ENCODE measurements at places on chromosomes 1 and 21. TPM values are rescaled to one million over a fixed set of nuclear protein-coding genes. Genes with fewer than 3 reads are reported as not detected.

DNA sequence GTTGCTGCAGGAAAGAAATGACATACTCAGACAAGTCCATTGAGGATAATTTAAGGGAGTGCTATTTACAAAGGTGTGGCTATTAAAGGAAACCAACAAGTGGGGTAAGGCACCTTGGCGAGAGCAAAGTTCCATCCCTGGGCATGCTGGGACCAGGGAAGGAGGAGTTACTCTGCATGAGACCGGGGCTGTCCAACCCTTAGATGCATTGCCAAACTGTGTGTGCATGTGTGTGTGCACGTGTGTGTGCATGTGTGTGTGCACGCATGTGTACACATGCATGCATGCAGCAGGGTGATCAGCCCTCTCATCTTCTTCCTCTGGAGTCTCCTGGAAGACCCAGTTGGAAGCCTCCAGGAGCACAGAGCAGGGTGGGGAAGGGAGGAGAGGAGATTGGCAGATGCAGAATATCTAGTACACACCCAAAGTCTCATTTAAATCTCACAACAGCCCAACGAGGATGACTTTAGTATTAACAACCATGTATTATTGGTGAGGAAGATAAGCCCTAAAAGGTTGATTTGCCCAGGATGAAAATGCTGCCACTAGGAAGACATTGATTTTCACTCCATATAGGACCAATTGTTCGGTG is 72.2 kb upstream of the CD34 start:
- no peak for DNase-seq
- H3K4me1 ChIP-seq = no peaks in the 10 kb centered on the region
- H3K36me3 ChIP-seq = no peaks in the 10 kb centered on the region
- no peak overlapping the region for H3K4me3 ChIP-seq
- H3K27me3 ChIP-seq = no peaks in the 10 kb centered on the region

DNA sequence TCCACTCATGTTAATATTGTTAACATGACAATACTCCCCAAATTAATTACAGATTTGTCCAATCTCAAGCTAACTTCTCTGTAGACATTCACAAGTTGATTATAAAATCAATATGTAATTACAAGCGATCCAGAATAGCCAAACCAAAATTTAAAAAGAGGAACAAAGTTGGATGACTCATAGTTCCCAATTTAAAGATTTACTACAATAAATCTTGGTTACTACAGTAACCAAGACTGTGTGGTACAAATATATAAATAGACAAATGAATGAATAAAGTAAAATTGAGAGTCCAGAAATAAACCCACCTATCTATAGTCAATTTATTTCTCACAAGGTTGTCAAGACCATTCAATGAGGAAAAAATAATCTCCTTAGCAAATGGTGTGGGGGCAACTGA is 7.1 kb upstream of the KRTAP10-4 start:
- DNase-seq = no peak
- H3K4me3 ChIP-seq = no peak overlapping the region
- H3K27ac ChIP-seq = no peak overlapping the region
- no peaks in the 10 kb centered on the region for H3K27me3 ChIP-seq
- H3K36me3 ChIP-seq = no peaks in the 10 kb centered on the region

Gene TRPM2
- 2.9 TPM for total RNA-seq

DNA sequence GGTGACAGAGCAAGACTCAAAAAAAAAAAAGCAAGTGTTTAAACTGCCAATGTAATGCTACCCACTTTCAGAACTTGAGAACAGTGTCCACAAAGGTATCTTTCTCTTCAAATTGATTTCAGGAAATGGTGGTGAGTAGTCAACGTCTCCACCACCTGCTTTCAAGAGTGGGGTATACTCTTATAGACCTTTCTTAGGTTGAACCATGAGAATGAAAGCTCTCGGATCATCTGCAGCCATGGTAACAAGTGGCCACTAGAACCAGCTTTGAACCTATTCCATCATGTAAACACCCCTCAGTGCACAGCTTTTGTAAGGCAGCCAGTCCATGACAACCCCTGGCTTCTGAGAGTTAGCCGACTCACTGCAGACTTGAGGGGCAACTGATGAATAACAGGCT is 107.4 kb downstream of the NTPCR start:
- no peaks in the 10 kb centered on the region for H3K27me3 ChIP-seq
- no peak for DNase-seq
- H3K4me1 ChIP-seq = no peaks in the 10 kb centered on the region
- no peak overlapping the region for H3K4me3 ChIP-seq

DNA sequence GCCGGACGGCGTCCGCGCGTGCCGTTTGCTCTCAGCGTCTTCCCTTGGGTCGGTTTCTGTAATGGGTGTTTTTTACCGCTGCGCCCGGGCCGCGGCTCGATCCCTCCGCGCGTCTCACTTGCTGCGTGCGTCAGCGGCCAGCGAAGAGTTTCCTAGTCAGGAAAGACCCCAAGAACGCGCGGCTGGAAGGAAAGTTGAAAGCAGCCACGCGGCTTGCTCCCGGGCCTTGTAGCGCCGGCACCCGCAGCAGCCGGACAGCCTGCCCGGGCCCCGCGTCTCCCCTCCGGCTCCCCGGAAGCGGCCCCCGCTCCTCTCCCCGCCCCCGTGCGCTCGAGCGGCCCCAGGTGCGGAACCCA is 159.8 kb downstream of the RUNX1 start:
- no peaks in the 10 kb centered on the region for H3K27me3 ChIP-seq
- DNase-seq = peak; percentile 38
- H3K36me3 ChIP-seq = peaks cover 1% of the 10 kb centered on the region
- peaks cover 46% of the 10 kb centered on the region for H3K4me1 ChIP-seq

- no peaks in the 10 kb centered on the region for H3K27me3 ChIP-seq
- DNase-seq = no peak
- no peak overlapping the region for H3K27ac ChIP-seq
- H3K4me3 ChIP-seq = no peak overlapping the region
- peaks cover 3% of the 10 kb centered on the region for H3K4me1 ChIP-seq
These were observed 779 bp downstream of the THEM5 start for GRCh38 chr1:151852733-151853132.

- no peaks in the 10 kb centered on the region for H3K36me3 ChIP-seq
- no peak overlapping the region for H3K4me3 ChIP-seq
- H3K4me1 ChIP-seq = no peaks in the 10 kb centered on the region
- H3K27ac ChIP-seq = no peak overlapping the region
- DNase-seq = no peak
These were observed 4.2 kb upstream of the COL11A1 start for GRCh38 chr1:103112546-103112945.

Gene GCSAML
- total RNA-seq = not detected

- H3K27ac ChIP-seq = no peak overlapping the region
- no peaks in the 10 kb centered on the region for H3K36me3 ChIP-seq
- H3K4me3 ChIP-seq = no peak overlapping the region
These were observed 286.9 kb upstream of the ADGRL2 start for GRCh38 chr1:81513796-81514354.

DNA sequence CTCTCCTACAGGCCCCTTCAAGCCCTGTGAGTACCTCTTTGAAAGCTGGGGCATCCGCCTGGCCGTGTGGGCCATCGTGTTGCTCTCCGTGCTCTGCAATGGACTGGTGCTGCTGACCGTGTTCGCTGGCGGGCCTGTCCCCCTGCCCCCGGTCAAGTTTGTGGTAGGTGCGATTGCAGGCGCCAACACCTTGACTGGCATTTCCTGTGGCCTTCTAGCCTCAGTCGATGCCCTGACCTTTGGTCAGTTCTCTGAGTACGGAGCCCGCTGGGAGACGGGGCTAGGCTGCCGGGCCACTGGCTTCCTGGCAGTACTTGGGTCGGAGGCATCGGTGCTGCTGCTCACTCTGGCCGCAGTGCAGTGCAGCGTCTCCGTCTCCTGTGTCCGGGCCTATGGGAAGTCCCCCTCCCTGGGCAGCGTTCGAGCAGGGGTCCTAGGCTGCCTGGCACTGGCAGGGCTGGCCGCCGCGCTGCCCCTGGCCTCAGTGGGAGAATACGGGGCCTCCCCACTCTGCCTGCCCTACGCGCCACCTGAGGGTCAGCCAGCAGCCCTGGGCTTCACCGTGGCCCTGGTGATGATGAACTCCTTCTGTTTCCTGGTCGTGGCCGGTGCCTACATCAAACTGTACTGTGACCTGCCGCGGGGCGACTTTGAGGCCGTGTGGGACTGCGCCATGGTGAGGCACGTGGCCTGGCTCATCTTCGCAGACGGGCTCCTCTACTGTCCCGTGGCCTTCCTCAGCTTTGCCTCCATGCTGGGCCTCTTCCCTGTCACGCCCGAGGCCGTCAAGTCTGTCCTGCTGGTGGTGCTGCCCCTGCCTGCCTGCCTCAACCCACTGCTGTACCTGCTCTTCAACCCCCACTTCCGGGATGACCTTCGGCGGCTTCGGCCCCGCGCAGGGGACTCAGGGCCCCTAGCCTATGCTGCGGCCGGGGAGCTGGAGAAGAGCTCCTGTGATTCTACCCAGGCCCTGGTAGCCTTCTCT is 23.5 kb downstream of the UBE2T start:
- H3K27me3 ChIP-seq = no peaks in the 10 kb centered on the region
- no peak overlapping the region for H3K27ac ChIP-seq
- DNase-seq = no peak

Gene SMPDL3B
- total RNA-seq = not detected

Gene HMCN1
- 0.14 TPM for total RNA-seq

DNA sequence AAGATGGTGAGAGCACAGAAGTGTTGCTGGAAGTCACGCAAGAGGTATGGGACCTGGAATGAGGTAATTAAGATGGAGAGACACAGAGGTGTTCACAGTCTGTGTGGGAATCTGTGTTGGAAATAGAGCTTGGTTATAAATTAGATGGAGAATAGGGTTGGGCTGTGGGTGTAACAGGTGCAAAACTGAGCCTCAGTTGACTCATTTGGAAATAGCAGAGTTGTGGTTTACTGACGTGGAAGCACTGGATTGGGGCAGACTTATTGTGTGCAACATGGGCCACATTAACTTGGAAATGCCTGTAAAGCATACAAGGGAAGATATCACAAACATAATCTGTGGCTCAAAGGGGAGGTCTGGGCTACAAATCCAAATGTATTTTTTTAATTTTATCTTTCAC is 13.0 kb downstream of the CAMSAP2 start:
- no peak overlapping the region for H3K27ac ChIP-seq
- H3K4me3 ChIP-seq = no peak overlapping the region
- no peaks in the 10 kb centered on the region for H3K36me3 ChIP-seq
- no peaks in the 10 kb centered on the region for H3K27me3 ChIP-seq
- DNase-seq = no peak
- H3K4me1 ChIP-seq = no peaks in the 10 kb centered on the region

- no peak overlapping the region for H3K27ac ChIP-seq
- H3K36me3 ChIP-seq = no peaks in the 10 kb centered on the region
- no peak for DNase-seq
- H3K4me3 ChIP-seq = no peak overlapping the region
- H3K27me3 ChIP-seq = no peaks in the 10 kb centered on the region
- no peaks in the 10 kb centered on the region for H3K4me1 ChIP-seq
These were observed 12.7 kb upstream of the C1orf159 start for GRCh38 chr1:1128454-1129139.

Gene IL19
- total RNA-seq = not detected

DNA sequence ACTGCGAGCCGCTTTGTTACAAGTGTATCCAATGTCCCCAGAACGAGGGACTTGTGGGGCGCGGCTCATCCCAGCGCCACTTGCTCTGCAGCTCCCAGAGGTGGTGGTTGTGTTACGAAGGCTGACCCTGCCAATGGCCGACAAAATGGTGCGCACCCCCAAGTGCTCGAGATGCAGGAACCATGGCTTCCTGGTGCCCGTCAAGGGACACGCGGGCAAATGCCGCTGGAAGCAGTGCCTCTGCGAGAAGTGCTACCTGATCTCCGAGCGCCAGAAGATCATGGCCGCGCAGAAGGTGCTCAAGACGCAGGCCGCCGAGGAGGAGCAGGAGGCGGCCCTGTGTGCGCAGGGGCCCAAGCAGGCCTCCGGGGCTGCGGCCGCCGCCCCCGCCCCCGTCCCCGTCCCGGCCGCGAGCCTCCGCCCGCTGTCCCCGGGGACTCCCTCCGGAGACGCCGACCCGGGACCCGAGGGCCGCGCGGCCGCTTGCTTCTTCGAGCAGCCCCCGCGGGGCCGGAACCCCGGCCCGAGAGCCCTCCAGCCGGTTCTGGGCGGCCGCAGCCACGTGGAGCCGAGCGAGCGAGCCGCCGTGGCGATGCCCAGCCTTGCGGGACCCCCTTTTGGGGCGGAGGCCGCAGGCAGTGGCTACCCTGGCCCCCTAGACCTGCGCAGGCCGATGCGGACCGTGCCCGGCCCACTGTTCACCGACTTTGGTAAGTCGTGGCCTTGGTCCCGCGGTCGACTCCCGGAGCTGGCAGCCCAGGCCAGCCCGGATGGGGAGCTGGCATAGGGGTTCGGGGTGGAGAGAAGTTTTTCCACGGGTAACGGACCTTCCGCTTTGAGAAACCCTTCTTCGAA is at the start of gene DMRTB1:
Gene DMRTB1, plus strand, starts transcription at position 79 of the 855 bp plus-strand sequence. Its CDS starts 55 bp downstream, at position 134.
- DNase-seq = no peak
- peaks cover 2% of the 10 kb centered on the region for H3K4me1 ChIP-seq
- H3K27ac ChIP-seq = no peak within 1 kb of the TSS
- no peak within 1 kb of the TSS for H3K4me3 ChIP-seq

GRCh38 chr1:225158291-225158690 is 228.8 kb downstream of the DNAH14 start:
- DNase-seq = no peak
- H3K4me3 ChIP-seq = no peak overlapping the region
- no peaks in the 10 kb centered on the region for H3K27me3 ChIP-seq
- H3K4me1 ChIP-seq = no peaks in the 10 kb centered on the region
- no peaks in the 10 kb centered on the region for H3K36me3 ChIP-seq

Data from CD4-positive, alpha-beta T cell (primary cell).